ENCODE measurements at places on chromosomes 2 and 18.

DNA sequence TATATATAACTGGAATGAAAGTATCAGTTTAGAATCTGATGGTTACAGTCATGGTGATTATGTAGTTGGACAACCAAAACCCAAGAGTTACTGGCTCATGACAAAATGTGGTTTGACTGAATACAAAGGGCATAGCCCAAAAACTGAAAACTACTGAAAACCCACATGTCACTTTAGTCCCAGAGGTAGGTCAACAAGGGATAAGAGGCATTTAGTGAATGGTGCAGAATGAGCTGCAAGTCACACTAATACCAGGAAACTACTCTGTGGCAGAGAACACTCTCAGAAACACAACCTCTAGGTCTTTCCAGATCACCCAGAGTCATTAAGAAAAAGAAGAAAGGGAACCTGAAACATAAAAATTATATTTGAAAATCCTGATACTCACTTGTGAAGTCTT is 154.5 kb downstream of the AGPS start:
- no peak for DNase-seq

DNA sequence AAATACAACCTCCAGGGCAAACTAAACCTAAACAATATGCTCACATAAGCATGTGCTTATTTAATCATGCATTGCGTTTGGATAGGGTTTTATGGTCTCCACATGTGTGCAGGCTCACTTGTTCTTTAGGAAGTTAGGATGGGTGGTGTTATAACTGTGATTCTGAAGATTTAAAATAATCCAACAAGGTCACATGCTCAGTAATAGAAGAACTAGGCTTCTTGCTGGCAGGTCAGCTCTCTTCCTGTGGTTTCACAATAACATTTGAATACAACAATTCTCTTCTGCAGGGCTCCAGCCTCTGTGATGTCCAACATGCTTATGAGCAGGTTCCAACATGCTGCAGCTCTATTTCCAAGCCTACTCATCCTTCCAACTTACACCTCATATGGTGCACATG is 84.0 kb downstream of the MYL12B start:
- DNase-seq: no peak

DNA sequence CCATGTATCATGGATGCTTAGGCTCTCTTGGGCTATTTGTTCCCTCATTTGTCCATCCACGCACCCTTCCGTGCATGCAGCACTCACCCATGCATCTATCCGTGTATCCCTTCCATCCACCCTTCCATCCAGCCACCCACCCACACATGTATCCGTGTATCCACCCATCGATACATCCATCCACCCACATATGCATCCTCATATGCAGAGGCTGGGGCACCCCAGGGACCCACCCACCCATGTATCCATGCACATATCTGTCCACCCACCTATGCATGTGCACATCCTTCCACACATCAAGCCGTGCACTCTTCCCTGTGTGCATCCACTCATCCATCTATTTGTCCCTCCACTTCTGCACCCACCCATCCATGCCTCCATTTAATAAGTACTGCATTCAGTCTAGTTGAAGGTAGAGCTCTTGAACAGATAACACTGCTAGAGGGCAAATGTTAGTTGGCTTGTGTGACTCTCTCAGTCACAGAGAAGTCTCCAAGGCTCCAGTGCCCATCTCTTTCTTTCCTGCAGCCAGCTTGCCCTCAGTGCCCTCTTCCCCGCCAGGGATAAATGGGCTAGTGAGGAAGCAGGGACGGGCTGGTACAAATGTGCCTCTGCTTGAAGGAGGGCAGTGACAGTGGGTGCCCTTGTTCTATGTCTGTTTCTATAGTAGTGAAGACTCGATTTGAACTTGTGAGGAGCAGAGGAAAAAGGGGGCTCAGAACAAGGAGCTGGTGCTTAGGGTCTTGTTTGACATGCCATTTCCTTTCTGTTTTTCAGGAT is 61.5 kb downstream of the EMILIN2 start:
- no peak for DNase-seq

- DNase-seq: no peak
These were observed 159.0 kb upstream of the HAAO start for GRCh38 chr2:42951263-42951938.

GRCh38 chr2:240989451-240990265 is 8.8 kb upstream of the SNED1 start:
- no peak for DNase-seq

- no peak for DNase-seq
These were observed 311.8 kb upstream of the STON1 start for GRCh38 chr2:48218169-48218568.

- DNase-seq: no peak
These were observed 6.4 kb downstream of the ARL4C start for GRCh38 chr2:234490271-234491091.
